Progenitor cell of endocrine pancreas (in vitro differentiated cells): ENCODE measurements at places on chromosomes 16 and 17. TPM values are rescaled to one million over a fixed set of nuclear protein-coding genes. Genes with fewer than 3 reads are reported as not detected.

TMEM100 gene
- 1.1 and 1.2 TPM in 2 replicates for total RNA-seq

- no peaks in the 10 kb centered on the region for H3K27me3 ChIP-seq
- no peak for DNase-seq
- H3K4me1 ChIP-seq: no peaks in the 10 kb centered on the region
- H3K36me3 ChIP-seq: peaks cover 21% of the 10 kb centered on the region
Measured at GRCh38 chr17:17216776-17217175, 10.6 kb upstream of the PLD6 start.

GRCh38 chr17:83041305-83041704 is 38.1 kb upstream of the METRNL start:
- DNase-seq: no peak
- H3K36me3 ChIP-seq: peaks cover 51% of the 10 kb centered on the region
- H3K4me1 ChIP-seq: peaks cover 18% of the 10 kb centered on the region

FSCN2 gene
- total RNA-seq: 4.8 and 5.3 TPM in 2 replicates

MYO1D gene
- 36.9 and 45.9 TPM in 2 replicates for total RNA-seq

ABCC11 gene
- total RNA-seq: 0.91 and 1.5 TPM in 2 replicates

CARD14 gene
- 0.36 TPM in 1 of 2 replicates, not detected in the other for total RNA-seq

DNA sequence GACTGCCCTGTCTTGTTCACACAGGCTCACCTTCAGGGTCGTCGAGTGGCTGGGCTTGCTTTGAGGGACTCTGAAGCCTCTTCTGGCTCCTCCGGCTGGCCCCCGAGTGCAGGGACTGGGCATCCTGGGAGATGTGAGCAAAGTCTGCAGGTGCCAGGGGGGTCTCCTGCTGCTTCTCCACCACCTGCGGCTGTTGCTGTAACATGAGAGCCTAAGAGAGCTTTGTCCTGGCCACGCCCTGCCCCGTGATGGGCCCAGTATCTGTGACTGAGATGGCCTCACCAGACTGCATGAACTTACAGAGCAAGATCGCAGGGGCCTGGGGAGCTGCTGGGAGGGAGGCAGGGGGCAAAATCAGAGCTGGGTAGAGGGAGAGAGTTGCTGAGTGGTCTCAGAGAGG is 12.5 kb downstream of the ERN2 start:
- H3K27ac ChIP-seq: peak overlapping the region; percentile 33
- peaks cover 4% of the 10 kb centered on the region for H3K27me3 ChIP-seq
- H3K36me3 ChIP-seq: no peaks in the 10 kb centered on the region
- no peaks in the 10 kb centered on the region for H3K4me1 ChIP-seq
- no peak for DNase-seq
- H3K4me3 ChIP-seq: no peak overlapping the region
